ENCODE measurements at places on chromosomes 3 and 15.

DNA sequence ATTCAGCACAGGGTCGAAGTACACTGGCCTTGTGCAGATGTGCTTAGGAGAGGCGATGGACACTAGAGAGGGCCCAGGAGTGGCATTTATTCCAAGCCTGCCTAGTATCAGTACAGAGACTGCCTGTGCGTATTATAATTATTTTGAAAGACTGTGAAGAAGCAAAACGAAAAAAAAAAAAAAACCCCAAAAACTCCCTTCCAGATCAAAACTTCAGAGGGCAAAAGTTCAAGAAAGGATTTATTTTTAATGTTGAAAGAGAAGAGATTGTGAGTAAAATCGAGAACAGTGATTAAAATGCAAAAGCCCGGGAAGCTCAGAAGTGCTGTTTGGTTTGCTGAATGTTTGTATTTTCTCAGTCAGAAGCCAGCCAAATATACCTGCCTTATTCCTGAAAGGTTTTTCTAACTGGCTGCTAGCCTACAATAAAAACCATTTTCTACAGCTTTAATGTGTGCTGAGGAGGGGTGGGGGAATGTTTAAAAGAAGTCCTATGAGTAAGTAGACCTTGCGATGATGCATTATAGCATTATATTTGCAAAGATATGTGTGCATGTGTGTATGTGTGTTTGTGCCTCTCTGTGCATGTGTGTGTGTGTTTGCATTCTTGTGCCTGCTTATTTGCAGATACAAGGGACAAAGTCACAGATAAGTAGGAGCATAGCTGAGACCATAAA, 19.3 kb upstream of the LZTFL1 start:
- DNase-seq: no peak

GRCh38 chr15:82856397-82857170, 47.2 kb downstream of the WHAMM start:
- no peak for DNase-seq

DNA sequence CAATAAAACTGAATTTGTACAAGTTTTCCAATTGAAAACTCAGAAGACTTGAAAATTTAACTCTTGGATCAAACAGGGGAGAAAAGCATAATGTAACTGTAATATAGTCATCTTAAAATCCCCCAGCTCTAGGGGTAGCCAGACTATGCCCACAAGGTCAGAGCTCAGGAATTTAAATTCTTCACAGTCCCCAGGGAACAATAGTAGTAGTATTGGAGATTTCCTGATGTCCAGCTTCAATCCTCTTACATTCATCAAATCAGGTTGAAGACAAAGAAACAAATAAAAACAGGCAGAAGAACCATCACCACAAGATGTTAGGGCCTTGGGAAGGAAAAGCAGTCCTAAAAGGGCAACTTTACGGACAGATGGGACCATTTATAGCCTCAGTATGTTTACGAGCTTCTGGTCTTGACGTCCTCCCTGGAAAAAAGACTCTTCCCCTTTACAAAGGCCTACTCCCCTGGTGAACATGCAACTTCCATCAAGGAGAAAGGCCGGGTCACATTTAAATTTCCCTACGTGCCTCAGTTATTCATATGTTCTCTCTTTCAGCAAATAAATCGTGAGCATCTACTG, 96.8 kb downstream of the PLCH1 start:
- DNase-seq: no peak

DNA sequence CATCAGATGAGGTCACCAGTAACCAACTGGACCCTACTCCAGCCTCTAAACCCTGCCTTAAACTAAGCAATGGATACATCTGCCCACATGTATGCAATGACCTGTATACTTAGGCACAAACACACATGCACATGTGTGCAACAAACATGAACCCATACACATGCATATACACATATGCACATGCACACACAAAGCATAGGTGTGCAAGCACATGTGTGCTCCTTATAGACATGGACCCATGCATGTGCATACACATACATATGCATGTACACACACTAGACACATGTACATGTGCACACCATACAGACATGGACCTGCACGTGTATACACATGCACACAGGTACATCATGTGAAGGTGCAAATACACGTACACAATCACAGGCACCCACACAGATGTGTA, 8.6 kb upstream of the TRH start:
- no peak for DNase-seq

DNA sequence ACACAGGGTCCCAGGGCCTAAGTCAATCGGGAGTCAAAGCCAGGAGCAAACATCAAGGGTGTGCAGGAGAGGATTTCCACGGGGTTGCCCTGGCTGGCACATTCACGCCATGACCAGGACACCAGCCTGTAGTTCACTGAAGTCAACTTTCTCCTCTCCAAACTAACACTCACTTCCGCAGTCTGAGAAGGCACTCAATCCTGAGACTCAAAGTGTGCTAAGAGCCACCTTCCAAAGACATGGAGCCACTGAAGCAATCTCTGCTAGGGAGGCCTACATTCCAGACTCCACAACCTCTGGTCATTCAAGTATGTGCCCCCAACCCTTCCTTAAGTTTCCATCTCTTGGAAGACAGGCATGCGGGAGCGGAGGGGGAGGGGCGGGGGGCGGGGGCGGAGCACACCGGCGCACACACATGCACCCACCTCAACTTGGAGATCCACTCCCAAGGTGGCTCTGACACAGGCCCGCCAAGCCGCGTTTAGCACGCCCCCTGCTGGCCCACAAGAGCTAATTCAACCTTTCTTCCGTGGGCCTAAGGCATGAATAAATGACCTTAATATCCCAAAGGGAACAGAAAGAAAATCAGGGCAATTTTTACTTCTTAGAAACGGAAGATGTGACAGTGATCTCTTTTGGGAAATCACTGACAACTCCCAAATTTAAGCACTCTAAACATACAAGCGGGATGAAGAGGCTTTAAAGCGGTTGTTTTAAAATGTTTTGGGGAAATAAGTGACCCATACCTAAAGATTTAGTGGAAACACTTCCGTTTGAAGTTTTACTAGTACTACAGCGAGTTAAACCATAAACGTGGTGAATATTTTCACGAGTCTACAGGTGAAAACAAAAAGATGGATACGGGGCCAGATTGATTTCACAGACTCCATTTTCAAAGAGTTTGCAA, 162.5 kb upstream of the CHRNA7 start:
- DNase-seq: no peak

GRCh38 chr15:68371851-68372250, 60.1 kb downstream of the ITGA11 start:
- DNase-seq: no peak

DNA sequence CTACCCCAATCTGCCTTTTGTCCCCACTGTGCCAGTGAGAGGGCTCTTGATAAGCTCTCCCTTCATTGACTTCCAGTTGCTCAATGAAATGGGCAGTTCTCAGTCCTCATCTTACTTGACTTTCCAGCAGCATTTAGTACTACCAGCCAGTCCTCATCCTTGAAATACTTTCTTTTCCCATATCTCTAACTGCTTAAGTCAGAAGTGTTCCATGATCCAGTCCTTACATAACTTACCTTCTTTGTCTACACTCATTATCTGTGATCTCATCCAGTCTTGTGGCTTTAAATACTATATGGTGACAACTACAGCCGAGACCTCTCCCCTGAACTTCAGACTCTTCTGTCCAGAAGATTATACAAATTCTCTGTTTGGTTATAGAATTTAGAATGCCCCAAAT, 28.7 kb downstream of the RARRES1 start:
- DNase-seq: no peak

Data from SJSA1 (cell line).